GM12864 (cell line): ENCODE measurements at places on chromosomes 4 and X.

DNA sequence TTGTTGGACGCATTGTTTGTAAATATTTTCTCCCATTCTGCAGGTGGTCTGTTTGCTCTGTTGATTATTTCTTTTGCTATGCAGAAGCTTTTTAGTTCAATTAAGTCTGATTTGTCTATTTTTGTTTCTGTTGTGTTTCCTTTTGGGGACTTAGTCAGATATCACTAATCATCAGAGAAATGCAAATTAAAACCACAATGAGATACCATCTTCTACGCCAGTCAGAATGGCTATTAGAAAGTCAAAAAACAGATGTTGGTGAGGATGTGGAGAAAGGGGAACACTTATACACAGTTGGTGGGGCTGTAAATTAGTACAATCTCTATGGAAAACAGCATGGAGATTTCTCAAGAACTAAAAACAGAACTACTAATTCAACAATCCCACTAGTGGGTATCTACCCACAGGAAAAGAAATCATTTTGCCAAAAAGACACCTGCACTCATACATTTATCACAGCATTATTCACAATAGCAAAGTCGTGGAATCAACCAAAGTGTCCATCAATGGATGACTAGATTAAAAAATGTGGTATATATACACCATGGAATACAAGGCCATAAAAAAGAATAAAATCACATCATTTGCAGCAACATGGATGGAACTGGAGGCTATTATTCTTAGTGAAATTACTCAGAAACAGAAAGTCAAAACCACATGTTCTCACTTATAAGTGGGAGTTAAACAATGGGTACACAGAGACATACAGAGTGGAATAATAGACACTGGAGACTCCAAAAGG, 8.1 kb downstream of the COQ2 start:
- no peak for DNase-seq

DNA sequence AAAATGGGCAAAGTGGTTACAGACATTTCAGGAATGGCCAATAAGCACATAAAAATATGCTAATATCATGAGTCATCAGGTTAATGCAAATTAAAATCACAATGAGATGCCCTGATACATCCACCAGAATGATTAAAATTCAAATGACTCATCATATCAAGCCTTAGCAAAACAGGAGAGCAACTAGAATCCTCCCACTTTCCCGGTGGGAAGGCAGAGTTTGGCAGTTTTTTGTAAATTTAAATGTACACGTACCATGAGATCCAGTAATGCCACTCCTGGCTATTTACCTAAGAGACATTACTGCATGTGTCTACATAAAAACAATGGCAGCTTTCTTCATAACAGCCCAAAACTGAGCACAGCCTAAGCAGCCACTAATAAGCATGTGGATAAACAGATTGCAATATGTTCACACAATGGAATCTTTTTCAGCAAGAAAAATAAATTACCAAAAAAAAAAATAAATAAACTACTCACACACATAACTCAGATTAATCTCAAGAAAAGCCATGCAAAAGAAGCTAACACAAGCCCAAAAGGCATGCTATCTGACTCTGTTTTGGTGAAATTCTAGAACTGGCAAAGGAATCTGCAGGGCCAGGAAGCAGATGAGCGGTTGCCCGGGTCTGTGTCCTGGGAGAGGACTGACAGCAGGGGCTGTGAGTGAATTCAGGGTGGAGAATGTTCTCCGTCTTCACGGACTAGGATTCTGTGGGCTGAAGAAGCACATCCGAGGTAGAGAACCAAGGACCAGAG, 48.8 kb downstream of the AFAP1 start:
- no peak for DNase-seq

DNA sequence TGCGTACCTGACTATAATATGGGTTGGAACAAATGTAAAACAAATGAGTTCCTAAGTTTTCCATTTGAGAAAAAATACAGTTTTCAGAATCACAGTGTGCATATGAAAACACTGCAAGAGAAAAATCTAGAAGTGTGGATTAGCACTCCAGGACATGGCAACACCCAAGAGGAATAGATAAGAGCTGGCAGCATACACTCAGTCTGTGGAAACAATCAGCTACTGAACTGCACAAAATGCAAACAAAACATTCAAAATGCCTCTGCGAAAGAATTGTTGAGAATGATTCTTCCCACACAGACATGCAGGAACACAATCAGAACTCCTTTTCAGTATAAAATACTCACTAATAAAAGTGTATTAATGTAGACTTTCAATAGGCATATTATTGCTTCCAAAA, 39.9 kb downstream of the ATP8A1 start:
- DNase-seq, result no peak

DNA sequence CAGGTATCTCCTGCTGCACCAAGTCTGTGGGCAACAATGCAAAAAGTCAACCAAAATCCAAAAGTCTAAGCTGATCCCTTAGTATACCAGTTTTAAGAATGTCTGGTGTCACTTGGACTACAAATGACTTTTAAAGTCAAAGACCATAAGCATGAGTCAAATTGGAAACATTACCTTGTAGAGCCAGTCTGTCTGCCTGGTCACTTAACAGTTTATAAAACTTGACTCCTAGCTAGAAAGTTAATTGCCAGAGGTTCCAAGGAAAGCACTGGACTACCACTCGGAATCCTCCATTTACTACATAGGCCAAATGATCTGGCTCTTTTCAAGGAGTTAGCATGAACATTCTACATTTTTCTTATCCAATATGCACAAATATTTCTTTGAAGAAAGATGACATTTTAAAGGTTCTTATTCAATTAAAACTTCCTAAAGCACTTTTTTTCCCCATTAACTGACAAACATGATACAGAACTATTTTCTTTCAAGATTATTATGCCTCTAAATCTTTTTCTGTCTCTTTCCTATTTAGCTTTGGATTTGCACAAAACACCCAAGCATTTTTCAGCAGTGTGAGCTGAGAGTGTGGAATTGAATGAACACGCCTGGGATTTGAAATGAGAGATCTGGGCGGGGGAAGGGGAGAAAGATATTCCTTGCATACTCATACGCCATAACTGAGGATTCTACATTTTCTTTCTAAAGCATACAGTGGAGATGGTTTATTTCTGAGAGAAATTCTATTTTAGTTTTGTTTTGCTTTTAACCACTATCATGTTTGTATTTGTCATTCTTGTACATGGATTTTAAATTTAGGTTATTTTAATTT, 188.4 kb downstream of the SHROOM3 start:
- DNase-seq, result no peak

DNA sequence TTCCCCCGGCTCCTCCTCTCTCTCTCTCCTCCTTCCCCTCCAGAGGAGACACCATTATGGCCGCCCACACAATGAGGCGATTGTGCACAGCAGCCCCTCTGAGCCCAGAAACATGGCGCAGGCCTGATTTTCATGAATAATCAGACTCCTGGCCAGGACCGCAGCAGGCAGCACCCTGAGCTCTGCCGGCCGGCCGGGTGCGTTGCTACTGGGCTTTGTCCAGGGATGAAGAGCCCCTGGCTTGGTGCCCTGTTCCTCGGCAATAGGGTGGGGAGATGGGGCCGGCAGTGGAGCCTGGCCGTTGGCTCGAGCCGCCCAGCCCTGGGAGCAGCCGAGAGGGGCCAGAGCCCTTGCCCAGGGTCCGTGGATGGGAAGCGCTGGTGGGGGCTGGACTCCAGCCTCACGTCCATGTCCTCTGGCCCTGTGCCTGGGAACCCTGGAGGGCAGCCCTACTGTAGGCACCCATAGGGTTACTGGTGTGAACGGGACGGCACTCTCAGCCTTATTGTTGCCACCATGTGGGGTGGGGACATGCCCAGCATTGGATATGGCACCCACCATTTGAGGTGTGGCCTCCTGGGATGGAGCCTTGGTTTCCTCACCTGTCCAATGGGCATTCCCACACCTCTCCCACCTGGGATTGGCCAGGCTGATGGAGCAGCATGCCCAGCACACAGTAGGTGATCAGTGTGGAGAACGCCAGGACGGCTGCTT, 103.0 kb downstream of the SORCS2 start:
- DNase-seq, result no peak

- no peak for DNase-seq
These were observed 2.3 kb downstream of the DUSP9 start for GRCh38 chrX:153649178-153649914.

DNA sequence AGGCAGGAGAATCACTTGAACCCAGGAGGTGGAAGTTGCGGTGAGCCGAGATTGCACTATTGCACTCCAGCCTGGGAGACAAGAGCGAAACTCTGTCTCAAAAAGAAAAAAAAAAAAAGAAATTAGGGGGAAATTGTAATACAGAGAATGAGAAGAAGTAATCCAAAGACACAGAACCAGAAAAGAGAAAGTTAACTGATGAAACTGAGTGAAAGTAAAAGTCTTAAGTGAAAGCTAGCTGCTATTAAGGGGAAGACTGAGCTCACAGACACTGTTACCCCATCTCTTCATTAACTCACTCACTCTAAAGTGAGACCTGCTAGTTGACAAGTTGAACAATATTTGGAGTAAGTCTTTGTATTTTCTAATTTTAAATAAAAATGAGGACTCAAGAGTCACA, 763.0 kb upstream of the PCDH10 start:
- no peak for DNase-seq

GRCh38 chr4:184838249-184839074, 12.7 kb upstream of the ACSL1 start:
- no peak for DNase-seq

DNA sequence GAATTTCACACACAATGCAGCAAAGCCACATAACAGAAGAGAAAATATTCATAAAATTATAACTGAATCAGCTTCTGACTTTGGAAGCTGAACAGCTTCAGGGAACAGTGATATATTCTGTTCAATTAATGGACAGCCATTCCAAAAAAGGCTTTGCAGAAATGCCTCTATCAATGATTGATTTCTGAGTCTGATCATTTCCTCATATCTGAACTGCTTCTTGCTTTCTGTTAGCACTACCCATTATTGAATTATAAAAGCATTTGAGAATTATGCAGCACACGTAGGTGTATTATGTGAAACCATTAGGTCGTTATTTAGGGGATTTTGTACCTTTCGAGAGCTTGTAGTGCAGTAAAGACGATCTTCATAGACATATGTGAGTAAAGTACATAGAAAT, 159.6 kb downstream of the STIM2 start:
- no peak for DNase-seq

DNA sequence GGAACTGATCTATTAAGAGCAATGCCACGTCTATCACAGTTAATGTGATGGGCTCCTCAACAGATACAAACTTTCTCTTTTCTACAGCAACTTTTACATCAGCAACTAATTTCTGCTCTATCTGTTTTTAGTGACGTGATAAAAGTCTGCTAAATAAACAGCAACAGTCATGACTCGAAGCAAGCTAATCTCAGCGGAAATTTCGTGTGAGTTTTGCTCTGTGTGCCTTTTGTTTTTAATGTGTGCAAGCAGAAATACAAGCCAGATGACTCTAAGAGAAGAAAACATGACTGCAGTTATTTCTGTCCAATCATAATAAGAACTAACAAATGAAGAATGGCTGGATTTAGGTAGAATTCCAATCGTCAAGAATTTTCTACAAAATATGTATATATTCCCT, 214.3 kb downstream of the LDB2 start:
- no peak for DNase-seq

GRCh38 chrX:129700536-129700935, 38.2 kb upstream of the XPNPEP2 start:
- no peak for DNase-seq

GRCh38 chr4:3317656-3318211, 24.9 kb downstream of the RGS12 start:
- DNase-seq, result no peak

DNA sequence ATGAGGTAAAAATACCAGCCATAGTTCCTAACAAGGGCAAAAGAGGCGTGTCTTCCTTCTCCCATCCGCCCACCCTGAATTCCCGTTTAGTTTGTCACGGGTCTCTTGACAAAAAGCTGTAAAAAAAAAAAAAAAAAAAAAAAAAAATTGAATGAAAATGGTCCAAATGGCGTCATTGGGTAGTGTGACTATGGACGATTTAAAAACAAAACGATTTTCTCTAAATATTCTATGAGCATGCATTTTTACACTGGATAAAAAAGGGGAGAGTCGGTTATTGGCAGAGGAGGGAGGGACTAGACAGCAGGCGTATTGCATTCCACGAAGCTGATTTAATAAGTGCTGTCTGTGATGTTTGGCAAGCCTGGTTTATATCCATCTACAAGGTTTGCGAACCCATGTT, at the start of gene FAM133A:
Gene FAM133A (plus strand): TSS at position 338 of the 403 bp plus-strand sequence. CDS start 35,214 bp downstream, outside the sequence.
- DNase-seq, result no peak

DNA sequence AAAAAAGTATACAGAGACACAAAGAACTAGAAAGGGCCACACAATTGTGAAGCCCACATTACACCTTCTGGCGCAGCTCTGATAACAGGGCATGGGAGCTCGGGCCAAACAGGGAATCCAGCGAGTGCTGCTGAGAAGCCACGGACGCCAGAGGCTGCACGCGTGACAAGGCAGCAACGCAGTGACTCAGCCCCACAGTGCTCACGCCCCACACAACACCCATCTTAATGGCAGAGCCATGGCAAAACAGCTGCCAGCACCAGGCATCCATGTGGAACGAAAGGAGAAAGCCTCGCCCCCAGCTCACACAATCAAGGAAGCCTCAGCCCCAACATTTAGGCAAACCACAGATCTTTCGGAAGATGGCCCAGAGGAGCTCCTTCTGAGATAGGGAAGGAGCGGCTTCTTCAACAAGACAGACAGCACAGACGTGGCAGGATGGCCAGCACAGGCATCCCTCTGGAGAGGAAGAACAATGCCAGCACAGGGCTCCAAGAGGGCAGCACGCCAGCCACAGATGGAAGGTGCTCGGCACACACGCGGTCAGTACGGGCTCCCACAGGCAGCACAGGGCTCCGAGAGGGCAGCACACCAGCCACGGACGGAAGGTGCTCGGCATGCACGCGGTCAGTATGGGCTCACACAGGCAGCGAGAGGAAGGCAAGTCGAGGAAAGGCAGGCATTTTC, 33.1 kb downstream of the GAK start:
- DNase-seq, result no peak

GRCh38 chr4:168695288-168695687, 198.4 kb downstream of the PALLD start:
- DNase-seq, result no peak

DNA sequence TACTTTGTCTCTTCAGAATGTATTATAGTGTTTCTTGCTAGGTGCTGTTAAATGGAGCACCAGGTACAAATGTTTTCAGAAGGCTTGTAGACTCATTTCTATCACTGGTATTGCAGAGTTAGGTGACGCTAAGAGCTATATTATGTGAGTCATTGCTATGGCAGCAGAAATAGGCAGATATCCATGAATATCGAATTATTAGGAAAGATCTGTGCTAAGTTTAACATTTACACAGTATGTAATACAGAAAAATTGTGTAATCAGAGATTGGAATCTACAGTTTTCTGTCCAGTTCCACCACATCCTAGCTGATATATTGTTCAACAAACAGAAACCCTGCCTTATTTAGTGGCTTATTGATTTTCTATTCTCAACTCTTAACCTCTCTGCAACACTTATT, 1025.5 kb downstream of the STIM2 start:
- no peak for DNase-seq

GRCh38 chr4:37243051-37243450, 1.5 kb upstream of the NWD2 start:
- DNase-seq, result no peak

DNA sequence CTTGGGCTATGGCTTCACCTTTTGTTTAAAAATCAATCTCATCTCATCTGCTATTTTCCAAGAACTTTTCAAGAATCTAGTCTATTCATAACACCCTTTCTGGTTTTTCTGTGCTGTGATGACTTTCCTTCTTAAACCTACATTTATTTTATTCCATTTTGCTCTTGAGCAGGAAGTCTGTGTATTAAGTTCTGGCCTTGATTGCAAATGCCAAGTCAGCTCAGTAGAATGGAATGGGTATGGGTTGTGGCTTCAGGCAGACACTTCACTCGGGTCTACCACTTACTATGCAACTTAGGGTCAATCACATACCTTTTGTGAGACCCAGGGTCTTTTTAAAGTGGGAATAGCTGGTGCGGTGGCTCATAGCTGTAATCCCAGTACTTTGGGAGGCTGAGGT, 522.3 kb downstream of the TRIML1 start:
- no peak for DNase-seq
